ENCODE measurements at places on chromosomes 7 and 10. TPM values are rescaled to one million over a fixed set of nuclear protein-coding genes. Genes with fewer than 3 reads are reported as not detected.

DNA sequence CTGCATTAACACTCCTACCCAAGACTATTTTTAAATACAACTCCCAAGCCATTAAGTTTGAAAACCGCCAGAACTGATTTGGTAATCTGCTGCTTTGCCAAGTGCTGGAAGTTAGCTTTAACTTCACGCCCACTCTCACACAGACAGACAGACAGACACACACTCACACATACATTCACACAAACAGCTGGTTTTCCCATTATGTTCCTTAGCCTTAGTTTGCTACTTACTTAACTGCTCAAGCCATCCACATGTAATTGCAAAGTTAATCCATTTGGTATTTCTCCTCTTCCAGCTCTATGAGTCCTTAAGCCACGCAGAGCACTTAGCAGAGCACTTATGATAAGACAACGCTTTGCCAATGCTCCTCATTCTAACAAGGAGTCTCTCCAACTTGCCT is 8.3 kb downstream of the COBL start:
- no peaks in the 10 kb centered on the region for H3K27me3 ChIP-seq
- H3K4me1 ChIP-seq, result no peaks in the 10 kb centered on the region
- H3K27ac ChIP-seq, result no peak overlapping the region
- no peak for DNase-seq

DNA sequence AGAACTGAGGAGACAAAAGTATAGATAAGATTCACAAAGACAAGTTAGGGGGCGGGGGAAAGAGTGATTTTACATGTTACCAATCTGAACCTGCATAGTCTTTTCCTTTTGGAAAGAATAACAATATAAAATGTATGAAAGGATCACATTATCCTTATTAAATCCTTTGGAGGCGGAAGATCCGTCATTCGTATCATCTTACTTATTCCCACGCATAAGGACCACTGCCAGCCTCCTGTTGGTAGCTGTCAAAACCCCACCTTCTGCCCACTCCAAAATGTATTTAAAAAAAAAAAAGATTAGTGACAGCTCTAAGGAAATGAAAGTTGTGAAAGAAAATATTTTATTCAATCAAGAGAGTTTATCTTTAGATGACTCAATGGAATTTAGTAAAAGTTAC is 821.0 kb upstream of the CELF2 start:
- H3K36me3 ChIP-seq, result no peaks in the 10 kb centered on the region
- no peak overlapping the region for H3K27ac ChIP-seq
- H3K4me1 ChIP-seq, result no peaks in the 10 kb centered on the region
- DNase-seq, result no peak
- no peak overlapping the region for H3K4me3 ChIP-seq

DNA sequence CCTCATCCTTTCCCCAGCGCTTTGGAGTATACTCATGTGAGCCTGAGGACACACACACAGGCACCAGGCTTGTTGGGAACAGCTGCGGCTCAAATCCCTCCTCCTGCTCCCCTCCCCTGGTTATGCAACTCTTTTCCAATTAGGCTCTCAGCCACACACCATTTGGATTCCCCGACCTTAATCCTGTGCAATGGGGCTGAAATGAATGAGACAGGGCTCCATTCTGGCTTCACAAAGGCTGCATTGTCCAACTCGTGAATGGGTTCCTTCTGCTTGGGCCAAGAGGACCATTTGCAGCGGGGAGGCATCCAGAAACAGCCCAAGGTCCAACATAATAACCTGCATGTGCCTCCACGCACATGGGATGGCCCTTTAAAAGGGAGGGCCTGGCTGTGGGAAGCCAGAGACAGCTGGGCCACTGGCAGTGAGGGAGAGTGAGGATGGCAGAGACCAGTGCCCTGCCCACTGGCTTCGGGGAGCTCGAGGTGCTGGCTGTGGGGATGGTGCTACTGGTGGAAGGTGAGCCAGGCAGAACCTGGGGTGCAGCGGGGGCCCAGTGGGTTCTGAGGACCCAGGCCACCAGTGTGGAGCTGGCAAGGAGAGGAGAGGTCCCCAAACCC is at the start of gene RGR:
Gene RGR, plus strand, starts transcription at position 403 of the 620 bp plus-strand sequence. Its CDS starts 38 bp downstream, at position 441.
- H3K4me1 ChIP-seq, result no peaks in the 10 kb centered on the region
- H3K36me3 ChIP-seq, result no peaks in the 10 kb centered on the region
- no peaks in the 10 kb centered on the region for H3K27me3 ChIP-seq
- no peak for DNase-seq
- no peak within 1 kb of the TSS for H3K27ac ChIP-seq

Gene PGAM2
- total RNA-seq, result 0.72 TPM

DNA sequence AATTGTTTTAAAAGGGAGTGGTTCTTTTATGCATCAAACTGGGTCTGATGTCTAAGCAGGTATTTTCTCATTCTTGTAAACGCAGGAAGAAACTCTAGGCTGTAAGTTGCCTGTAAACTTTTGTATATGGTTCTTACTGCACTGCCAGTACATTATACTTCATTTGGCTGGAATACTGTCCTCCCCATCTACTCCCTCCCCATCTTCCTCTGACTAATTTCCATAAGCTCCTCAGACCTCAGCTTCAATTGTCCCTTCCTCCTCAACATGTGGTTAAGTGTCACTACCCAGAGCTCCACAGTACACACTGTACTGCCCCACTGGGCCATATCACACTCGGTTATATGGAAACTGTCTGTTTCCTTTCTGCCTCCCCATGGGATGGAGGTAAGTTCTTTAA is 161.4 kb upstream of the MDFIC start:
- H3K27me3 ChIP-seq, result no peaks in the 10 kb centered on the region
- DNase-seq, result no peak
- no peak overlapping the region for H3K27ac ChIP-seq

Gene ABCC2
- total RNA-seq, result 1.1 TPM

Gene HMX2
- total RNA-seq, result not detected
